ENCODE measurements at places on chromosomes 11 and 22.

DNA sequence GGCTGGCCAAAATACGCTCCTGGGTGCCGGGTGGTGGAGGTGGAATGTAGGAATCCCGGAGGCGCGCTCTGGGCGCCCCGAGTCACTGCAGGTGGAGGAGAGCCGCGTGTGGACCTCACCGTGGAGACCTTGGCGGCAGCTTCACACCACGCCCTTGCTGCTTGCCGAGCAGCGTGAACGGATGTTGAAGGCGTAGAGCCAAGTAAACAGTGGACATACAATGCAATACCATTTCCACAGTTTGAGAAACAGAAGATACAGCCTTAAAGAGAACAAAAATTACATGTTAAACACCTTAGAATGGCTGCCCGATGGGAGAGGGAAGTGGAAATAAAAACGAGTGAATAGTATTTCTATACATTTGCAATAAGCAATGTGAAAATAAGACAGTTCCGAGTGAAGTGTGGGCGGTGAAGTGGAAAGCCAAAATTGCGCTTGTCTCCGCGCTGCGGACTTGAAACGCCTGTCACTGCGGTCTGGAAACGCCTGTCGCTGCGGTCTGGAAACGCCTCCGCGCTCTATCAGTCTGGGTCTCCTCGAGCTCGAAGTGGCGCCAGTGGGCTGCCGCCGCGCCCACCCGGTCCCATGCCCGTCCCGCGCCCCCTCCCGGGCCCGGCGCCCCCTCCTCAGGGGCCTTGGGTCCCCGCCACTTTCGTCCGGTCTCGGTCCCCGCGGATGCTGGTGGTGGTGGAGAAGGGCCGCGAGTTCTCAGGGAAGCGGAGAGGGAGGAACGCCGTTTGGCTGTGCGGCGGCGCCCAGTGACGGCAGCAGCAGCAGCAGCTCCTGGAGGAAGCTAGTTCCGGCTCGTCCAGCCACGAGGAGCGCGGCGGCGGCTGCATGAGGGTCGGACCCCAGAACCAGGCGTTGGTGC, 1.6 kb downstream of the NCR3LG1 start:
- DNase-seq, result no peak

GRCh38 chr11:4645974-4646373, 2.2 kb downstream of the OR51E1 start:
- DNase-seq, result no peak

- no peak for DNase-seq
These were observed 58.7 kb upstream of the FDX1 start for GRCh38 chr11:110371084-110371483.

DNA sequence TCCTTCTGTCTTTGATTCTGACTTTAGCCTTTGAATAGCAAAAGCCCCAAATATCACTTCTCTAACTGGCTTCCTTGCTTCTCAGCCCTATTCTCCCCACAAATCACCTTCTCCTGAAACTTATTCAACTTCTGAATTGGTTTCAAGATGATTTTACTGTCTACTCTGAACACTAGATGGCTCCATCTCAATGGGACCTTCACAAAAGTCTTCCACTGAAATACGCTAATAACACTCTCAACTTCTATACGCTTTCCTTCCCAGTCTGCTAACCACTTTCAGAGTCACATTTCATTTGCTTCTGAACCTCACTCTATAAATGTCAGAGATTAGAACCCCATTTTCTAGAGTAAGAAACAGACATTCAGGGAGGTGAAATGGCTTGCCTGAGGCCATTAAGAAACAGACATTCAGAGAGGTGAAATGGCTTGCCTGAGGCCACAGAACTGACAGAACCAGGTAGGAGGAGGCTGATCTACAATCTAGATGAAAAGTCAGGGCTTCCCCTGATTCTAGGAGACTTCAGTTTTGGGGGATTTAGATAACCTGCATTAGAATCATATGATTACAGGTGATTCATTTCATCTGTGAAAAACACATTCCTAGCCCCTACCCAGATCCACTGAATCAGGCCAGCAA, 20.6 kb downstream of the MORC2 start:
- DNase-seq, result no peak

GRCh38 chr11:15815246-15816195, 540.8 kb downstream of the SOX6 start:
- DNase-seq, result no peak

DNA sequence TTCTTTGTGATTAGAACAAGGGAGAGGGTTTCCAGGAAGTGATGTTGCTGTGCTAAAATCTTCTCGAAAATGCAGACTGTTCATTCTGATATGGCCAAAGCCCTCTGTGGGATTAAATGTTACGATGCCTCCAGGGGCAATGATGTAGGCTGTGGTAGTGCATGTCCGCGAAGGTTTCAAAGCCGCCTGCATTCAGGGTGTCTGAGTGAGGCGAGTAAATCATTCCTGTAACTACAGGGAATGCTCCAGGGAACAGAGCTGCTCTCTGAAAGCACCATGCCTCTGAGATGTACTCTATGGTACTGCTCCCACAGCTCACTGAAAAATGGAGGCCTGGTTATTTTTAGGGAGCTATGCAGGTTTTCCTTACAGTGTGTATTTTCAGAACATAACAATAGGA, 21.2 kb downstream of the PDGFD start:
- no peak for DNase-seq

GRCh38 chr11:100984668-100985067, 144.9 kb downstream of the PGR start:
- DNase-seq, result no peak

DNA sequence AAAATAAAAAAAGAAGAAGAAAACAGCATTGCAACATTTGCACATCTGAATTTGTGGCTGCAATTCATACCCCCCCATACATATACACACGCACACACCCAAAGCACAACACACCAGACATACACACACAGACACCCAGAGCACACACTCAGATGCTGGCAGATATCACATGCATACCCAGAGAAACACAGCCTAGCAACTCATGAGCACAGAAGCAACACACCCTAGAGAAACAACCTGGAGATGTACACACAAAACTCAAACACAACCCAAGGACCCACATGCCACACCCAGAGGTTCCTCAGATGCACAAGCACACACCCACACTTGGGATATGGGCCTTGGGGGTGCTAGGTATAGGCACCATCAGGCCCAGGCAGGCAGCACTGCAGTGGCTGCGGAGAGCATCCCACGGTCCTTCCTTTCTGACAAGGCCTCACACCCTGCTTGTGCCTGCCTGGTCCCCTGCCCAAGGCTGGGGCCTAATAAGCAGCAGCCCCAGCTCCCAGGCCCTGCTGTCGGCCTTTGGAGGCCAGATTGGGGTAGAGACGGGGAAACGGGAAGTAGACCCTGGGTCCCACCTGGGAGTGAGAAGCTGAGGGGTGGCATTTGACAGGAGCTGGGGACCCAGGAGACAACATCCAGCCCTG, 3.1 kb downstream of the CST6 start:
- no peak for DNase-seq

DNA sequence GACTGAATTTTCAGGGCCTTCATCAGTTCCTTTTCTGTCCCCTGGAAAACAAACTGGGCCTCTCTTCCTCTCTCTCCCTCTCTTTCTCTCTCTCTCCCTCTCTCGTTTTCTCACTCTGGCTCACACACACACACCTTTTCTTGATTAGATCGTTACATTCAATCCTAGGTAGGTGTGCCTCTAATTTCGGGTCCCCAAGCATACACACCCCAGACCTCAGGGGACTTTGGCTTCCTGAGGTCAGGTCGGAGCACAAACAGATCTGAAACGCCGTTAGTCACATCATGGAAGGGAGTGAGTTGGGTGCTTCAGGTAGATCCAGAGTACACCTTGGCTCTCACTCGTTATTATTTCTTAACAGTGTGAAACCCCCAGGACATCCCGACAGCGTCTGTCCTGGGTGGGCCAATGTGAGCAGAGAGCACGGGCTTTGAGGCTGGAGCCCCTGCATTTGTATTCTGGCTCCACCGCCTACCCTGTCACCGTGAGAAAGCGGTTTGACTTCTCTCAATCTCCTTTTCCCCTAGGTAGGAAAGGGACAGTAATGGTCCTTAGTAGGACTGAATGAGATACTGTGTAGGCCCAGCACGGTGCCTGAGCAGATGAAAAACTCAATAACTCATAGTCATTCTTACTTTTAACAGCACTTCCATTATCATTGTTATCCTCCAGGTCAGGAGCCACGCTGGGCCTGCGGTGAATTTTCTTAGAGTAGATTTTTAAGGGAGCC, 37.3 kb upstream of the POU2AF1 start:
- DNase-seq, result no peak

- DNase-seq, result no peak
These were observed 1.6 kb downstream of the LGR4 start for GRCh38 chr11:27470826-27471588.

DNA sequence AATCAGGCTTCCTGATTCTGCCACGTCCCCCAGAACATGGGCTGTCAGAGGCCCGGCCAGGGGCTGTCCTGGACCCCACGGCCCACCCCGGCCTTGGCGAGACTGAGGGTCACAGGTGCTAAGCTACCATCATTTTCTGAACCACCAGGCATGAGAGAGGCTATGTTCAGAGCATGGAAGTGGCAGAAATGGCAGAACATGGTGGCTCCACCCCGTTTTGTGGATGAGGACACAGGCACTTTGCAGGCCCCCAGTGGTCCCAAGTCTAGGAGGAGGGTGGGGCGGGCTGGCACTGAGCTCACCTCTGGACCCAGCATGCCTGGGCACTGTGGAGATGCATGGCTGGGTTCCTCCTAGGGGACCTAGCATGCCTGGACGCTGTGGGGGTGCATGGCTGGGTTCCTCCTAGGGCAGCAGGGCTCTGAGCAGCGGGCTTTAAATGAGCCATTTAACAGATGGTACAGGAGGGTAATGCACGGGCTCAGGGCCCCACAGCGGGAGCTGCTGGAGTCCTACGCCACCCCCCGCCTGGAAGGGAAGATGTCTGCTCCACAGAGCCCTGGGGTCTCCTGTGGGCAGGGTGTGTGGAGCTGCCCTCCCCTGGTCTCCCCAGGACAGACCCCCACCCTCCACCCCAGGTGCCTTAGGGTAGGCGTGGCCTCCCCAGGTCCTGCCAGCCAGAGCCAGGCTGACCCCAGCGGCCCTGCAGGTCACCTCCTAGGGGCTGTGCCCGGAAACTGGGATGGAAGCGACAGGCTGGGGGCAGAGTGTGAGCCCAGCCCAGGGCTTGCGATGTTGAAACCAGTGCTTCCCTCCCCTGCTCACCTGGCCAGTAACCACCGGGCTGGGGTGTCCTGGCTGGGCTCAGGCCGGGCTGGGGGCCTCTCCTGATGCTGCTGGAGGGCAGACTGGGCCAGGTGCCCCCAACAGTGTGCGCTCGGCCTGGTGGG, 6.1 kb upstream of the MUC5AC start:
- DNase-seq, result no peak

- DNase-seq, result peak; percentile 49
These were observed 30.8 kb upstream of the LRRC10B start for GRCh38 chr11:61477727-61478148.

DNA sequence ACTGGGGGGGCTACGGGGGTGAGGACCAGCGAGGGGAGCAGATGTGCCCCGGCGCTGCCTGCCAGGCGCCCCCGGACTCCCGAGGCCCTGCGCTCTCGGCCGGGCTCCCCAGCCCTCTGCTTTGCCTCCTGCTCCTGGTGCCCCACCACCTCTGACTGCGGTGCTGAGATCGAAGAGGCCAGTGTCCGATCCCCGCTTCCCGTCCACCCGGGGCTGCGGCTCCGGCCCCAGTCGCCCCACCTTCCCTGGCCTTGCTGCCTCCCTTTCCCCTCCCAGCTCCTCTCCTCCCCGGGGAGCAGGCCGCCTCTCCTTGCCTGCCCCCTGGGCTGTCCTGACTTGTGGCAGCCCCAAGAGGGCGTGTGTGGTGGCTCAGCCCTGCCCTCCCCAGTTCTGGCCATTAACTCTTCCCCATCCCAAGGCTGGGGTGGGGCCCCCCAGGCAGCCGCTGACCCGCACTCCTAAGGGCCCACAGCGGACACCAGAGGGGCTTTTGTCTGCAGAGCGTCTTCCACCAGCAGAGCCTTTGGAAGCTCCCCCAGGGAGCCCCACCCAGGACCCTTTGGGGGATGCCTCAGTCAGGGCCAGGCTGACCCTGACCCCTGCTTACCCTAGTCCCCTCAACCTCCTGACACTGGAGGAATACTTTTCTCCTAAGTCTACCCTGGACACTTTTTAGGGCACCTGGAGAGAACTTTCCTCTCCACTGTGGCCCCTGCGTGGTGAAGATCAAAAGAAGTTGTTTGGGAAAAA, 16.6 kb downstream of the RTN4RL2 start:
- no peak for DNase-seq

DNA sequence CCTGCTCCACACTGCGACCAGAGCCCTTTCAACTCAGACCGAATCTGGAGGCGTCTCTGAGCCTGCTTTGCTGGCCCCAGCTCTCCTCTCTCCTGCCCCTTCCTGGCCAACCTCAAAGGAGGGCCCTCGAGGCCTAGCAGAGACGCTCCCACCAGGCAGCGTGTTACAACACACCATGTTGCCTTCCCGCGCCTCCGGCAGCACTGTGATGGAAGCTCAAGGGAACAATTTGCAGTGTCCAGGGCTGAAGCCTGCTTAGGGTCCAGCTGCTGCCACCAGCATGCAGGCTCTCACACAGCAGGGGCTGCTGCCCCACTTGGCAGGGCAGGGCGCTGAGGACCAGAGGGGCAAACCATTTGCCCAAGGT, 18.4 kb downstream of the LINC01488 start:
- no peak for DNase-seq

GRCh38 chr11:64207256-64208085, 950 bp downstream of the FERMT3 start:
- DNase-seq, result peak; percentile 54

- DNase-seq, result no peak
These were observed 15.0 kb upstream of the ALX4 start for GRCh38 chr11:44324749-44325525.

DNA sequence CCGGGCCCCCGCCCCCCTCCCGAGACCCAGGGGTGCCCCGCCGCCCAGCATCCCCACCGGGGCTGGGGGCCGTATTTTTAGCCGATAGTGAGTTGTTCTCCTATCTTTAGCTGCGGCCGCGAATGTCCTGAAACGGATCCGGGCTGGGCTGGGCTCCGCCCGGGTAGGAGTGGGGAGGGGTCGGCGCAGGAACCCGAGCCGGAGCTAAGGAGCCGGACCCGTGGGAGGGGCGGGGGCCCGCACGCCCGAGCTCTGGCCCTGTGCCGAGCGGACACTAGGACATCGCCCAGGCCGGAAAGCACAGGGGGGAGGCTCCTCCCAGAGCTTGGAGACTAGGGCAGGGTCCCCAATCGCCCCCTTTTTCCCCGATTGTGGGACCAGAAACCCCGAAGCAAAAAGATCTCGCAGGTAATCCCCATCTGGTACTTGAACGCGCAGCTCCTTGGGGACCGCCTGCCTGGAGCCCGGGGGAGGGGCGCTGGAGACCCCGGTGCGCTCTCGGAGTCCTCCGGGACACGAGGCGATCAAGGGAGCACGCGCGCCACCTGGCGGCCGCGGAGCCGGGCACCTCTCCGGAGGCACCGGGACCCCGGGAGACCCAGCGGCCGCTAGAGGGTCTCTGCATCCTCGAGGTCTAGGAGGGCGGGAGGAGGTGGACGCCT, 669 bp downstream of the CDC42EP2 start:
- peak; percentile 62 for DNase-seq
